ENCODE measurements at places on chromosomes 3 and 15.

DNA sequence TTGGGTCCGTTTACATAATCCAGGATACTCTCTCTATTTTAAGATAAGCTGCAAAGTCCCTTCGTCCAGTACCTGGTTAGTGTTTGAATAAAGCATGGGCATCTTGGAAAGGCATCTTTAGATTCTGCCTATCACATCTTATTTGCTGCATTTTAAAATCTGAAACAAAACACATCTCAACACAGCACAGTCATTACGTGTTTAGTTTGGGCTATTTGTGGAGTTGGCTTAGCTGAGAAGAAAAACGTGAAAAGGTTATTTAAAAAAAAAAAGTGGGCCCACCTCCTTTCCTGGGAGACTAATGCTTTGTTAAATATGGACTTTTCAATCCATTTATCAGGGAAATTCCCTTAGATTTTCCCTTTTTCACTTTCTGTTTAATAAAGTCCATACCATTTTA lies 174.5 kb upstream of the WNT5A start:
- DNase-seq: no peak

DNA sequence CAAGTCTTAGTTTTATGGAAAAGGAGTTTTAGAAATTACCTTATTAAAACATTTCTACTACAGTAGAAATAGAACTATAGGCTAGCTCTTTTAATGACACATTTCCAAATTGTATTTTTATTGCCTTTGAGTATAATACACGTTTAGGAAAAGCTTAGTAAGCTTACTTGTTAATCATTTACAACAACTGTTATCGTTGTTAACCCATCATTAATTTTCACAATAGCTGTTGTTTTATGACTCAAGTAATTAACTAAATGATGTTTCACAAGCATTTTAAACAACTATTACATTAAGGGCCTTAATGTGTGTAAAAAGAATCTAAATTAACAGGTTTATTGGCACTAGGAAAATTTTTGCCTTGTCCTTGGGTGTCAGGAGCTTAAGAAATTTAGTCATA lies 120.5 kb upstream of the THRB start:
- no peak for DNase-seq

DNA sequence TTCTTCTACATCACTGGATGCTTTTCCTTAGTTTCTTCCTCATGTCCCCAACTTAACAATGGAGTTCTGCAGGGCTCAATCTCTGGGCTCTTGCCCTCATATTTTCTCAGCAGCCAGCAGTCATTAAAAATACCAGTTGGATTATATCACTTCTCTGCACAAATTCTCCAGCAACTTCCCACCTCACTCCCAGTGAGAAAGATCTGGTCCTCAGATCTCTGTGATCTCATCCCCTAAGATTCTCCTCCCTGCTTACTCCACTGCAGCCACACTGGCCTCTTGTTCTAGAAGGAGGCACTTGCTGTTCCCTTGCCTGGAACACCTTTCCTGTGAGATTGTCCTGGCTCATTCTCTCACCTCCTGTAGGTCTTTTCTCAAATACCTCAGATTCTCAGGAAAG lies 6.1 kb downstream of the ERICH6 start:
- DNase-seq: no peak

DNA sequence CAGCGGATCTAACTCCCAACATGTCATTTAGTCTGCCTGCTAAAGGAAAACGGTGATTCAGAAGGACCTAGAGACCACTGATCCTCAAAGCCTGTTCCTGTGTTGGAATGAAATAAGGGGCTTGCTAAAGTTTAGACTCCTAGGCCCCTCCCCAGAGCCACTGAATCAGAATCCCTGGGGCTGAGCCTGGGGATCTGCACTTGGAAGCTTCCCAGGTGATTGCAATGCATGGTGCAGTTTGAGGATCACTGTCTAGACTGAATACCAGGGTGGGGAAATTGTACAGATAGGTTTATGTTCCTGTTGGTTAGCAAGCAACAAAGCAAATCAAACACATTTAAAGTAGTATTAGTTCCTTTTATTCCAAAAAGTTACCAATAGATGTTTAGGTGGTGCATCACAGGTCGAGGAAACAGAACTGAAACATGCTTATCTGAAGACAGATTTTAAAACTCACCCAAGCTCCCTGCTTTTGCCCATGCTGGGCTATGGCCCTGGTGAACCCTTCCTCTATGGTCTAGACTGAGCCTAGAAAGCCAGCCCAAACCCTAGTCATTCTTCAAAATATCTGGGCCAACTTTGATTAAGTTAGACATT lies 29.6 kb upstream of the SPTBN5 start:
- no peak for DNase-seq

- DNase-seq: peak; percentile 3
These were observed 1.3 kb downstream of the TCF12 start for GRCh38 chr15:56919609-56920366.

- no peak for DNase-seq
These were observed 6.9 kb downstream of the PRSS50 start for GRCh38 chr3:46710671-46711295.

DNA sequence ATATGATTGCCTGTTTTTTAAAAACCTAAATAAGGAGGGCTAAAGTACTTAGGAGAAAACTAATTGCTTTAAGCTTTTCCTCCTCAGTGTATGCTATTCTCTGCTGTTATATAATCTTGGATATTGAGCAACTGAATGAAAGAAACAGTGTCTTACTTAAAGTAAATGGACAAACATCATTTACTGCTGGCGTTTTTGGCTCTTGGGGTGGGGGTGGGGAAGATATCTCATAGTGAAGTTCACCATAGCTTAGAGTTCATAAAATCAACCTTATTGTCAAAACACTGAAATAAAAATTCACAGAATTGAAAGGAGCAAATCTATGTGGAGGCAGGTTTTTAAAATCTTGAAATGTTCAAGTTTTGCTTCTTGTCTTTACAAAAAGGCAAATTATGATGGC lies 256.4 kb upstream of the SOX2 start:
- no peak for DNase-seq

- DNase-seq: no peak
These were observed 400.0 kb downstream of the LSAMP start for GRCh38 chr3:116045314-116045713.

Data from central memory CD4-positive, alpha-beta T cell (primary cell).